NCI-H1436 treated with DMSO at 0.1 percent for 48 hours (cell line): ENCODE measurements at places on chromosomes 12 and 14.

DNA sequence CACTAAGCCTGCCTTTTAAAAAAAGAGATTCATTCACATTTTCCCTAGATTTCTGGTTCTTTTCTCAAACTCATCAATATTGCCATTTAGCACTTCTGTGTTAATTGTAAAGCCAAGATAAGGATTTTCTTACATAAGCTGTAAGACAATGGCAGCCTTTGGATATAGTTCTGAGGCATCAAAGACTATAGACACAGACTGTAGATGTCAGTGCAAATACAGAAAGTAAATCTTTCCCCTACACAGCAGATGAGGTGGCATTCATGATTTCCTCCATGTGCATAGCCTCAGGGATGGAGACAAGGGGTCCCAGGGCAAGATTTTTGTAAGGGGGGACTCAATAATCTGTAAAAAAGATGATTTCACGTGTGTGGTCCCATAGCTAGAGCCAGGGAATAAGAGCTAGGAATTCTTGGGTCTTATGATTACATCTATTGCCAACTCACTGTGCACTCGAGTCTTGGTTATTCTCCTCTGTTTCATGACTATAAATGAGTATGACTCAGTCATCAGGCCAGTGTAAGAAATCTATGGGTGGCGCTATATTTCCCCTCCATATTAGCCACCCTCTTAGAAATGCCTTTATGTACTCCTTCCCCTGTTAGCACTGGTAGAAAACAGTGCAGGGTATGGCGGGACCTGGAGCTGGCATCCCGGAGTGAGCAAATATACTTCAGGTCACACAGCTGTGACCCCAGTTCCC, 207.5 kb downstream of the EXOC5 start:
- no peak for DNase-seq

DNA sequence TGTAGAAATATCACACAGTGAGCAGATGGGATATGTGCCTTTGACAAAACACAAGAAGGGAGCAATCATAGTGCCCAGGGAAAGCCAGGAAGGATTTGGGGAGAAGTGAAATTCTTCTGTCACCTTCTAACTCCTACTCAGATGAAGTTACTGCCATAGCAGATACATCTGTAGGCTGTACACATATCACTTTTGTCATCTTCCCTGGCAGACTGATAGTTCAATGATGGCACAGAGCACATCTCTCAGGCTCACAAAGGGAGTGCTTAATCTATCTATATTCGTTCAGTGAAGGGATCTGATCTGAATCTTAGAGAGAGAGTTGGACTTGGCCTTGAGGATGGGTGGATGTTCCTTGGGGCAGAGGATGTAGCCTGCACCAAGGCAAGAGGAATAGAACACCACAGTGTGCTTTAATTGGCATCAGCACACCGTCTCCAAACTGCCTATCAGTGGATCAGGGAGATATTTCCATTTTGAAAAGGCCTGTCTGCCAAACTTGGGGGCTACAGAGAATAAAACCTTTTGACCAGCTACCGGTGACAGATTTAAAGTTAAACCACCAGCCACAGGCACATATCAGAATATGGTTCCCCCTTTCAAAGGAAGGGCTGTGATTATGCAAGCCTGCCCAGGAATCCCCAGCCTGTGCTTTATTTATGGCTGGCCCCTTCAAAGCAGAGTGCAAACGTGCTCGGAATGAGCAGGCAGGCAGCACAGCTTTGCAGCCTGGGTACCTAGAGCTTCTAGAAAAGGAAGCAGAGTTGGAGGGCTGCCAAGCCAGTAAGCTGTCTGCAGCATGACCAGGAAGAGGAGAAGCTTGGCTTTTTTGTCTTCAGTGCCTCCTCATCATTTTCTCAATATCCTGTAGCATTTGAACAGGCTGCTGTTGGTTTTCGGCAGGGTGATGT, 165.5 kb upstream of the DYRK2 start:
- DNase-seq: no peak

GRCh38 chr12:513446-513845, 53.7 kb downstream of the B4GALNT3 start:
- no peak for DNase-seq

DNA sequence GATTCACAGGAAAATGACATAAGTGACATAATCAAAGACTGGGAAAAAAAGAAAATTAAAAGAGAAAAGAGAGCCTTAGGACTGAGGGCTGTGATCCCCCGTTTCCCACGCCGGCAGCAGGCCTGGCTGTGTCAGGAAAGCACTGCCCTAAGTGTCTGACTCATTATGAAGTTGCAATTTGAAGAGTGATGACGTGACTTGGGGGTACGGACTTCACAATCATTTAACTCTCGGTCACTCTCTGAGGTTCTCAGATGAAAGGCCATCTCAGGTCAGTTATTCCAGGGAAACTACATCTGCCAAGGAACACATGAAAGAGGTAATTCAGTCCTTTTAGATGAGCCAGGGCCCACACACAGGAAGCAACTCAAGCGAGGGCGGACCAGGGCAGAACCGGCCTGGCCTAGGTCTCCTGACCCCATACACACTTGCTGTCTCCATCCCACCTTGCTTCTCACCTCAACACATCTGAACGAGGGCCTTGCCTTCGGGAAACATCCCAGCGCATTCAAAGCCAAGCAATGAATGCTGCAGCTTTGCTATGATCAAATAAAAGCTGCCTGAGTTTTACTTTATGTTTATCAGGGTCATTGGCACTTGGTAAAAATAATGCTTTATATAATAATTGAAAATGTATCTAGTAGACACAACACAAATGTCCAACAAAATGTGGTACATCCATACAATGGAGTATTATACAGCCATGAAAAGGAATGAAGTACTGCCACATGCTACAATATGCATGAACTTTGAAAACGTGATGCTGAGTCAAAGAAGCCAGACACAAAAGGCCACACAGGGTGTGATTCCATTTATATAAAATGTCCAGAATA, 2.7 kb downstream of the SSH1 start:
- no peak for DNase-seq

DNA sequence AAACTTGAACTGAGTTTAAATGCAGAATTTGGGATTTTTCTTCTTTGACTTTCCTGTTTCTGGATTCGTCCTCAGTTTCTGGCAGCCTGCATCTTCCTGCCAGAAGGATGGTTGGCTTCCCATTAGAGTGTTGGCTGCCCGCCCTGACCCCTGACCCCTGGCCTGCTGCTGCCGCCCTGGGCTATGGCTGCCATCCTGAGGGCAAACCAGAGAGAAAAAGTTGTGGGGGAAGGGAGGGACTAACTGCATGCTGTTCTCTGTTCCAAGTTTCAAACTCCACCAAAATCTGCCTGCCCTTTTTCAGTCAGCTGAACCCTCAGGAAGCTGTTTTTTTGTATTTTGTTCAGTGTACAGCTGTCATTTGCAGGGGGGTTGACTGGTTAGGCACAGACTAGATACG, 48.4 kb downstream of the FNTB start:
- DNase-seq: no peak

- DNase-seq: no peak
Observed at GRCh38 chr12:106107566-106107965, 31.2 kb downstream of the NUAK1 start.

- no peak for DNase-seq
Observed at GRCh38 chr14:65195042-65195719, 92.9 kb upstream of the MAX start.

DNA sequence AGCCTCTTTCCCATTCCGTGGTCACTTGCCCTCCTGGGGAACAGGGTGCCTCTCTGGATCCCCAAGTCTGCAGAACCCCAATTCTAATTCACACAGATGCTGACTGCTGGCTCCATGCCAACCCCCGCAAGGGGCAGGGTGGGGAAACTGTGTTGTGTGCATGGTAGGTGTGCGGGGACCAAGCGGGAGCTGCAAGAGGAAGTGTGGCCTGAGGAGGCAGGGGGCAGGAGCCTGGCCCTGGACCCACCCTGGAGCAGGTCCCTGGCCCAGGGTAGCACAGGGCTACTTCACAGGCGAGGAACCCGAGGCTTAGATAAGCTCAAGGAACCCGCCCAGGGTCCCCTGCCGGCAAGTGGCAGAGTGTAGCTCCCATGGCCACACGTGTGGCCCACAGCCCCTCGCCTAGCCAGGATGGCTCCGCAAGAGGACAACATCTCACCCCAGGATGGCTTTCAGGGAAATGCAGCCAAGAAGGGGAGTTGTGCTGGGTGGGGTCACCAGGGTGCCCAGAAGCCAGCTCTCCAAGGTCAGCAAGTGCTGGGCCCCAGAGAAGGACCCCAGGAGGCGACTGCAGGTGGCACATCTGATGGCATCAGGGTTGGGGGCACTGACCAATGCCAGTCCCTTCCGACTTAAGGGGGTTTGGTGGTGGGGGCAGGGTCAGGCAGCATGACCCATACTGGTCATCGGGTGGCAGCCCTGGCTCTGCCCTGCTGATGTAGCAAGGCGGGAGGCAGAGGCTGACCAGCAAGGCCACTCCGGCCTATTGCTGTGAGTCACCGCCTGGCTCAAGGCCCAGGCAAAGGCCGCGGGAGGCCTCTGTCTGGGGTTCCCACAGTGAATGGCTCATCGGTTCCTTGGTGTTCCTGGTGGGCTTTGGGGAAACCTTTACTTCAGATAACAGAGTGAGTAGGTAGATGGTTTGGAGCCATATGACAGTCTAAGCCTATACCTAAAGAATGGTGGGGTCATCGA, 37.3 kb upstream of the EML1 start:
- no peak for DNase-seq

DNA sequence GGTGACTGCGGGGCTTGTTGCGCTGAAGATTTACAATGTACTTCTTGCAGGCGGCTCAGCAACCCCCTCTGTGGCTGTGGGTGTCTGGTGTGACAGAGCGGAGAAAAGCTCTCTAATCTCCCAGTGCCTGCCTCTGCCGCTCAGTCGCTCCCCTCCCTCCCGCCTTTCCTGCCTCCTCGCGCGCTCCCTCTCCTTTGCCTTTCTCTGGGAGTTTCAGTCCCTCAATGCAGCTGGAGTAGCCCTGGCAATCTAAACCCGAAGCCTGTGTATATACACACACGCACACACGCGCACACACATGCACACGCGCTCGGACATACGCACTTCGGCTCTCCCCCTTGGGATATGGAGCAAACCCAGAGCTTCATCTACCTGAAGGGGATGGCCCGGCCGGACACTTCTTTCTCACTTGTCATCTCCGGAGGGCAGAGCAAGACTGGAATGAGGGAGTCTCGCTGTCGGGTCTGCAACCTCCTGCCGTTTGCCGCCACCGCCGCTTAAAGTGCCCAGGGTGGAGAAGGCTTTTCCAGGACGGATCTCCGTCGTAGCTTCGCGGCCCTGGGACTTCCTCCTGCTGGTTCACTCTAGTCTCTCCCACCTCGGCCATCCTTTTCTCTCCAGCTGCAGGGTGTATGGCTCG, 599 bp upstream of the TRHDE start:
- DNase-seq: no peak

DNA sequence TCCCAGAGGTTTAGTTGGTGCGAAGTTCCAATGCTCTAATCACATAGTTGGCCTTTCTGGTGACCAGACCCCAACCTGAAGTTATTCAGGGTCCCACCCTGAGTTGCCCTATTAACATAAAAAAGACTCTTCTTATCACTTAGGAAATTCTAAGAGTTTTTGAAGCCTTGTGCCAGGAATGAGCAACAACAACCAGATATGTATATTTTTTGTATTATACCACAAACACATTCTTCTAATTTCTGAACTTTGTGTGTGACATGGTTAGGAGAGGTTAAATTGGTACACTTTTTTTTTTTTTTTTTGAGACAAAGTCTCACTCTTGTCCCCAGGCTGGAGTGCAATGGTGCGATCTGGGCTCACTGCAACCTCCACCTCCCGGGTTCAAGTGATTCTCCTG, 320.4 kb upstream of the PDE3A start:
- no peak for DNase-seq

- no peak for DNase-seq
Observed at GRCh38 chr12:58847901-58848600, 72.3 kb downstream of the LRIG3 start.

DNA sequence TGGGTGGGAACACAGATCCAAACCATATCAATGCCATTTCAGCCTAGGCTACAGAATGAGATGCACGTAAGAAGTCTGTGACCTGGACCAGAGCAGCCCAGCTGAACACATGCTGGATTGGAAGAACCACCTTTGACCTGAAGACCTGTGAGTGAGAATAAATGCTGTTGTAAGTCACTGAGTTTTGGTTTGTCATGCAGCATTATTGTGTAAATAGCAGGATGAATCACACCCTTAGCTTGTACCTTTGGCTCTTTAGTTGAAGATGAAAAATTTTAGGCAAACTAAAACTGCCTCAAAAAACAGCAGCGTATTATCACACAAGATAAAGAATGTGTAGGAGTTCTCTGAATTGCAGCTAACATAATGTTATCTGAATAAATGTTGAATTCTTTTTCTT, 199.4 kb upstream of the LRIG3 start:
- no peak for DNase-seq
